Naive thymus-derived CD4-positive, alpha-beta T cell (primary cell): ENCODE measurements at places on chromosomes 2 and 18. TPM values are rescaled to one million over a fixed set of nuclear protein-coding genes. Genes with fewer than 3 reads are reported as not detected.

DNA sequence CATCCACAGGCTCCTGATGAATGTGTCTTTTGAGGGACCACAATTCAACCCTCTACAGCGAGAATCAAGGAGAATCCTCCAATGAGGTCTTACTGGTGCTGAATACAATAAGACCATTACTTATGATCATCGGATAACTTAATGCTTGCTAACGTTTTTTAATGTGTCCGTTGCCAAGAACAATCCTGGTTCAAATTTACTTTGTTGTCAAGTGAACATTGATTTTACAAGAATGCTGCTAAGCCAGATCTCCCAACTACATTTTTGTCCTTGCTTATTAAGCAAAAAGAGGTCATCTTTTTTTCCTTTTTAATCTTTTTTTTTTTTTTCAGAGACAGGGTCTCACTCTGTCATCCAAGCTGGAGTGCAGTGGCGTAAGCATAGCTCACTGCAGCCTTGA lies 93.7 kb downstream of the THNSL2 start:
- H3K4me3 ChIP-seq: no peak overlapping the region
- H3K36me3 ChIP-seq: no peaks in the 10 kb centered on the region
- H3K4me1 ChIP-seq: no peaks in the 10 kb centered on the region
- DNase-seq: no peak

Gene TEKT4
- not detected for total RNA-seq

DNA sequence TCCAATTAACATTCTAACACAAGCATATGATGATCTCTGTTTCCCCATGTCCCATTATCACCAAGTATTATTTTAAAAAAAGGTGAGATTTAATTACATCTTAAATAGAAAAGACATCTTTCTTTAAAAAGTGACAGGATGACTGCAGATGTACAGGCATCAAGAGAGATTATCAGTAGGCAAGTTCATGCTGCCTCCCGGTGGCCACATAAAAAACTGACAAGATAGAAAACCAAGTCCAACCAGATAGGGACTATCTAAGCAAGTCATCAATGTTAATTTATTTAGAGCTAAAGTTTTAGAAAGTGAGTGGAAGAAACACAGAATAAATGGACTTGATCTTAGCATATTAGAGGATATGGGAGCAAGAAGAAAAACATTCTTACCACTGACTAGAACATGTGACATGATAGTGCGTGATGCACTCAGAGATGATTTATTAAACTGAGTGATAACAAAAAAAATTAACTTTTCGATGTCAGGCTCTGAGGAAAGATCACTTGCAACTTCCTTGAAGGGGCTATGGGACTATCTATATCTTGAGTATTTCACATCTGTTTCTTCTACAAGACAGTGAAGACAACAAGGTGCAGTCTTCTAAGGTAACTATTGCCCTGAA lies 5.4 kb upstream of the TDRD15 start:
- H3K27me3 ChIP-seq: no peaks in the 10 kb centered on the region
- H3K27ac ChIP-seq: no peak overlapping the region
- DNase-seq: no peak
- H3K36me3 ChIP-seq: no peaks in the 10 kb centered on the region
- H3K4me1 ChIP-seq: no peaks in the 10 kb centered on the region
- H3K4me3 ChIP-seq: no peak overlapping the region

DNA sequence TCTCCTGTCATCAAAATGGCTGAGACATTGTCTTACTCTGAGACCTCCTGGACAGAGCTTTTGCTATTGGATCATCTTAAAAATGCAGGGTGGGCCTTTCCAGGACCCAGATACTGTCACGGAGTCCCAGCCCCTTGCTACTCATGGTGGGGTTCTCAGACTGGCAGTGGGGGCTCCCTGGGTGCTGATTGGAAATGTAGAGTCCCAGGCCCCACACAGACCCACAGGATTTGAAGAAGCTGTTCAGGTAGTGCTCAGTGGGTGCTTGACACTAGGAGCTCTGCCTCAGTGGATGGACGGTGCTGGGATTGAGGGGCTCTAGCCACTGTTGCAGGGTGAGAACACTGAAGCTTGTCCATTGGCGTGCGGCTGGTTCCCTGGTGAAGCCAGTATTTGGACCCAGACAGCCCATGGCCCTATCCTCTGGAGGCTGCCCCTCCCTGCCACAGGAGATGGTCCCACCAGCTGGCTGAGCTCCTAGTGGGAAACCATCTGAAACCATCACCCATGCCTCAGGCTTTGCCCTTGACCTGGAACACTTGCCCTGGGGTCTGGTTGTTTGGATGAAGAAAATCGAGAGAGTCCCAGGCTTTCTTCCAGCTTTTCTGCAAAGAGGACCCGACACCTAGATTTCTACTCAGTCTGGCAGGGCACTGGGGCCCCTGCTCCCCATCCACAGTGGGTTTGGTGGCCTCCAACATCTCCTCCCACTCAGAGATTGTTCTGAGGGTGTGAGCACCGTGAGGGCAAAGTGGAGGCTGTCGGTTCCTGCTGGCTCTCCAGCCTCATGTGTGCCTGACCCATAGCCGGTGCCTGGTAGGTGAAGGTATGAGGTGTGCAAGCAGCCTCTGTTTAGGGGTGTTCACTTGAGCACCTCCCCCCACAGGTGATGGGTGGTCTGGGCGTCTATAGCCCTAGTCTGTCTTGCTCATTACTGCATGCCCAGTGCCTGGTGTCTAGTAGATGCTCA lies 30.1 kb downstream of the MROH2A start:
- H3K4me3 ChIP-seq: no peak overlapping the region
- no peaks in the 10 kb centered on the region for H3K36me3 ChIP-seq
- no peaks in the 10 kb centered on the region for H3K4me1 ChIP-seq

Gene LYG2
- total RNA-seq: not detected
